ENCODE measurements at places on chromosomes 2 and 18. TPM values are rescaled to one million over a fixed set of nuclear protein-coding genes. Genes with fewer than 3 reads are reported as not detected.

GRCh38 chr2:60335533-60336237 lies 217.8 kb downstream of the BCL11A start:
- no peak for DNase-seq

Gene TEX44
- total RNA-seq, result not detected

Gene LTBP1
- 0.10 TPM for total RNA-seq

- DNase-seq, result no peak
These were observed 184.5 kb upstream of the LRP1B start for GRCh38 chr2:142315346-142315745.

GRCh38 chr18:1357724-1358123 lies 453.1 kb downstream of the ADCYAP1 start:
- no peak for DNase-seq

Gene PRKD3
- 13.0 TPM for total RNA-seq

GRCh38 chr18:26706911-26707351 lies 158.6 kb downstream of the AQP4 start:
- DNase-seq, result no peak

GRCh38 chr2:167253025-167253424 lies 364.7 kb downstream of the XIRP2 start:
- no peak for DNase-seq

DNA sequence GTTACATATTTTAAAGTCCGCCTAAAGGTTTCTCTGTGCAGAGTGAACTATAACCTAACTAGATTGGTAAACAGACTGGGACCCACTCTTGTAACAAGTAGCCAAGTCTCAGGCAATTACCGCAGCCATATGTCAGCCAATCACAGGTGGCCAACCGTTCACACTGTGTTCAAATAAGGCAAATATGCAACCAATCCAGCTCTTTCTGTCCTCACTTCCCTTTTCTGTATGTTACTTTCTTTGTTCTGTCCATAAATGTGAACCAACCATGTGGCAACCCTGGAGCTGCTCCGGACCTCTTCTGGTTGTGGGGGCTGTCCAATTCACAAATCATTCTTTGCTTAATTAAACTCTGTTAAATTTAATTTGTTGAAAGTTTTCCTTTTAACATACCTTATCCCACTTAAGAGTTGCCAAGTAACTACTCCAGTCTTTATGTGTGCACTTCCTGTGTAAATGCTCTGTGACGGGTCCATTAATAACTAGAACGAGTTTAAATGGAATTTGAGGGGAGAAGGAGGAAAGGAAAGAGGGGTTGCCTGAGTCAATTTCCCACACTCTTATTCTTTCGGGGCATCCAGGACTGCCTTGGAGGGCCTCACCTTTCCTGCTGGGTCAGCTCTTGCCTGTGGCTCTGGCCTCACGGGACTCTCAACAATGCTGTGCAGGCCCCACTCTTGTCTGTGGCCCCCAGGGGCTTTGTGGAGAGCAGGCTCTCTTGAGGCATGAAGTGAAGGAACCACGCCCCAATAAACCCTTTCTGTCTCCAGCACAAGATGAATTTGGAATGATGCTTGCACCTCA lies 6.6 kb upstream of the RPL37A start:
- no peak for DNase-seq

All from activated naive CD4-positive, alpha-beta T cell treated with anti-CD3 and anti-CD28 coated beads for 36 hours (primary cell).